Neural progenitor cell (in vitro differentiated cells): ENCODE measurements at places on chromosomes 12 and 14.

GRCh38 chr12:46153268-46153872 is 115.5 kb downstream of the SLC38A1 start:
- peak; percentile 20 for DNase-seq

DNA sequence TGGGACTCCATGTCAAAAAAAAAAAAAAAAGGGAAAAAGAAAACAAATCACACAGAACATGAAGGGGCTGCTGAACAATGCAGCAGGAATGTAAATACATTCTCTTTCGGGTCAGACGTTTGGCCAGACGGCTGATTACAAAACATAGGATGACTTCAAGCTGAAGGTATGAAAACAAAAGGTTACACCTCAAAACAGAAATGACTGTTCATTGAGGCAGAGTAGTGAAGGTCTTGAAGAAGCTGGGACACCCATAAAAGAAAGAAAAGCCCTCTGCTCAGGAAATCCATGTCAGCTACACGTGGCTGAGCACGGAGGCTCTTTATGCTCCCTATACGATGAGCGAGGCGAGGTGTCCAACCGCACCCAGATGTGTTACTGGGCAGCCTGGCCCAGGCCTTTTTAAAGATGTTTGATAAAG is 37.7 kb downstream of the FGD4 start:
- no peak for DNase-seq

DNA sequence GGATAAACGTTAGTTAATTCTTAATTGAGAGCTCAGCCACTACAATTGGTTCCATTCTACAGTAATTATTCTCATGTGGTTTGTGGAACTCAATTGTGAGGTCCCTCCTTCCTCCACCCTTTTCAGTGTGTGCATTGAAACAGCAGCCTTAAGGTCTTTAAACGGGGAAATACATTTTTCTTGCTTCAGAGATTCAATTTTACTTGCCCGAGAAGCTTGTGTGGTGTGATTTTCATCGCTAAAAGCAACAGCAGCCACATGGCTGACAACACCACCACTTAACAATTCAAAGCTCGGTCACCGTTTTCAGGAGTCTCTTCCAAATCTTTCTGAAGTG is 733 bp upstream of the PPFIBP1 start:
- DNase-seq = peak; percentile 26

- no peak for DNase-seq
Measured at GRCh38 chr12:130029151-130029550, 125.3 kb upstream of the TMEM132D start.

GRCh38 chr14:52380294-52380693 is 66.2 kb downstream of the PTGER2 start:
- no peak for DNase-seq

DNA sequence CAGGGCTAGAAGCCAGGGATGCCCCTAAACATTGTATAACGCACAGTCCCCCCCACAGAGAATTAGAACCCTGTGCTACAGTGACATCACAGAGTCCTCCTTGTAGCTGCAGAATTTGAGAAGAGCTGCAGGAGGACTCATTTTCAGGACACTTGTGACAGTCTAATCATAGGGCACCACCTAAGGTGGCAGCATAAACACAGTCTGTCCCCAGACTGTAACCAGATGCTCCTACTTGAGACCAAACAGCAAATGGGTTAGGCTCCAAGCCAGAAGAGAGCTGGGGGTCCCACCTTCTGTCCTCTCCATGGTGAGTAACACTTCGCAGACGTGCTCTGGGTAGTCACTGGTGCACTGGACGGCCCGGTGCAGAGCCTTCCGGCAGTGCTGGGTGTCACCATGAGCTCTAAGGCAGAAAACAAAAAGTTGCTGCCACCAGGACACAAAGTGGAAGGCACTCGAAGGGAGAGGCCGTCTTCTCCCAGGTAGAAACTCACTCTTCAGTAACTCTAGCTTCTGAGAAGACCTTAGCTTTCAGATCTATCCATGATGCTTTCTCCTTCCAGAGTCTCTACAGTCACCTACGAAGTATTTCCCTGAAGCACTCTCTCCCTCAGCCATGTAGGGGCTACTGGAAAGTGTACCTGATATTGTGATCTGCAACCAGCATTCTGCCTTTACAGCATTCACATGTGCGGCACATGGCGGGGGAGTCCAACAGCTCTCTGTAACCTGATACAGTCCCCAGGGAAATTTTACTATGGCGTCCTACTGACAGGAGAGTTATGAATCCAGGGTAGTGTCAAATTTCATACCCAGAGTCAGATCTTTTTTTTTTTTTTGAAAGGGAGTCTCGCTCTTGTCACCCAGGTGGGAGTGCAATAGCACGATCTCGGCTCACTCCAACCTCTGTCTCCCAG is 17.1 kb downstream of the FICD start:
- DNase-seq = no peak

DNA sequence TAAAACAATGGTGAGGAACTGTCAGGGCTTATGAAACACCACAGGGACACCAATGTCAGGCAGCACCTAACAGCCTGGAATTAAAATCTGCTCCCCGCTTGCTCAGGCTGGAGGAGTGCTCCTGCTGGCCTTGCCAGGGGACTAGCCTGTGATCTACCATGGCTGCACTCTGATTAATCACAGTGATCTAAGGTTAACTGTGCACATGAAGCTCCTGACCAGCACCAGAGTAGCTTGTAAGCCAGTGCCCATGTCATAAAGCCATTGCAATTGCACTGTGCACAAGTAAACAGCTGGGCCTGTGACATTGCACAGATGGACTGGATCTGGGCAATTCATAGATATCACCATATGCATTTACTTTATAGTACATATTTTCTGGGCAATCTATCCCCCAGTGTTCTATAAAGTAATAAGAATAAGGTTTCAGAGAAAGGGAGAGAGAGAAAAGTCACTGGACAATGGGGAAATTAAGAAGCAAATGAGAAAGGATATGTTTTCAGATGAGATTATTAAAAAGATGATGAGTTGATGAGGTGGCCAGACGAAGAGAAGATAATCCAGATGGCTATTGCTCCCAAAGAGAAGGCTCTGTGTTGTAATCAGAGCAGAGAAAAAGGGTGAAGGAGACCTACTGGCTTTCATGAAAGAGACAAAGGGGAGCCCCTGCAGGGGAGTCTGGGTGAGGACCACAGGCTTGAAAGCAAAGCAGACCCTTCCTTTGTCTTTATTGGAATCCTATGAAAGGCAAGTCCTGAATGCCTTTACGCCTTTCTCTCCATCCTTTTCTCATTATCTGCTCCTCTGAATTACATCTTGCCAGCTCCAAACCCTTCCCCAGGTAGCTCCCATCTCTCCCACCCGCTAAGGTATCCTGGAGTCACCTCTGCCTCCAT is 145.8 kb downstream of the SLC38A6 start:
- peak; percentile 67 for DNase-seq

GRCh38 chr12:15318841-15319240 is 3.5 kb upstream of the PTPRO start:
- DNase-seq = peak; percentile 5

DNA sequence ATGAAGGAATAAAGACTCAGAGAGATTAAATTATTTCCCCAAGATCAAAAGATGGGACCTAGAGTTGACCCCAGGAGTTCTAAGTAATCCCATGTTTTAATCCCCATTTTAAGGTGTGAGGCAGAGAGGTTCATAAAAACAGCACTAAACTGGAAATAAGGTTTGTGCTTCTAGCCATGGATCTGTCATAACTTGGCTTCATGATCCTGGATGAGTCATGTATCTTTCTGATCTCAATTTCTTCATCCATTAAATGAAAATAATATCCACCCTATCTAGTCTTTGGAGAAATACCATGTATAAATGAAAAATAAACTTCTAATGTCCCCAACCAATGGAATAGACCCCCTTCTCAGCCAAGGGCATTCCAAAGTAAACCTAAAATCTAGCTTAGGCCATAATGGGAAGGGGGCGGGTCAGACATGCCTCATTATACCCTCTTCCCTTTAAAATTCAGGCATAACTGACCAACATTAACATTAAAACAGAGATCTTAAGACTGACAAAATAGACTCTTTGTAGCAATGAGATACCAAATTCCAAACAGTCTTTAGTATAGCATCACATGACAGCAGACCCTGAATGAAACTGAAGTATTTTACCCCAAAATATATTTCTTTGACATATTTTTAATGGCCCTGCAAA is 47.8 kb downstream of the SLC41A2 start:
- no peak for DNase-seq

DNA sequence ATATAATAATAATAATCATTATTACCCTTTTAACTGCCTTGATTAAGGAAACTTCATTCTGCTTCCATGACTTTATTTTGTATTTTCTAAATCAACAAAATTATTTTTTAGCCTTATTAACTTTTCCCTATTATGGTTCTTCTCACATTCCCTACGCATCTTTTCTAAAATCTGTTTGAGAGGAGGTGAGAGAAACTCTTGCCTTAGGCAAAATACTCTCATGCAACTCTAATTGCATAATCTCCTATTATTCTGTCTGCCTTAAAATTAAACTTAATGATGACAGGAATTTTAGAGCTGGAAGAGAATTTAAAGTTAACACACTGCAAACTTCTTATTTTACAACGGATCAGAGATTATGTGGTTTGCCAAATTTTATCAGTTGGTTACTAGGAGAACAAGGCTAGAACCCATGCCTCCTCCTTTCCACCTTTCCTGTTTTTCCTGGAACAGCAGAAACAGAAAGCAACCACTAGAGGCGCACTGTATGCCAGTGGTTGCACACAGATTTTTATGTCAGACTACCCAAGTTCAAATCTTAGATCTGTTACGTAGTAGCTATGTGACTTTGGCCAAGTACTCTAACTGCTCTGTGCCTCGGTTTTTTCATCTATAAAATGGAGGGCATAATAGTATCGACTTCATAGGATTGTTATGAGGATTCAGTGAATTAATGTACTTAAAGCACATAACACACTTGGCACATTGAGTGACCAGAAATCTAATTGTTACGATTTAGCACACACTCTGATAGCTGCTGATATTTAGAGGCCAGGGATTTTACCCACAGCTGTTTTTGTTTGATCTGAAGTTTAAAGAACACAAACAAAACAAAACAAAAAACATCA is 4.3 kb upstream of the BRMS1L start:
- DNase-seq = no peak

DNA sequence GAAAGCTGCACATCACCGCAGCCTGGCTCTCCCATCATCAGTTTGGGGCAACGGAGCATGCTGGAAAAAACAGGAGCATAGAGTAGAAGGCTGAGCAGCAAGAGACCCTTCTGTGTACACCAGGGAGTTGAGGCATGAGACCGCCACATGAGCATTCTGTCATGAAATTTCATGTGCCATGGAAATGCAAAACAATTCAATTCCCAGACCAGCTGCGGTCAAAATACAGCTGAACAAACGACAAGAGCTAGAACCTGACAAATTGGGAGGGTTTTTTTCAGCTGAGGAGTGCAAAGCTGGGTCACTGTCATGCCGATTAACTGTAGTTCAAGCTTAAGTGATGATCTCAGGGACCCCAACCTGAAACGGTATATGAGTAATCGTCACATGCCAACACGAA is 37.1 kb downstream of the TMEM30B start:
- no peak for DNase-seq

DNA sequence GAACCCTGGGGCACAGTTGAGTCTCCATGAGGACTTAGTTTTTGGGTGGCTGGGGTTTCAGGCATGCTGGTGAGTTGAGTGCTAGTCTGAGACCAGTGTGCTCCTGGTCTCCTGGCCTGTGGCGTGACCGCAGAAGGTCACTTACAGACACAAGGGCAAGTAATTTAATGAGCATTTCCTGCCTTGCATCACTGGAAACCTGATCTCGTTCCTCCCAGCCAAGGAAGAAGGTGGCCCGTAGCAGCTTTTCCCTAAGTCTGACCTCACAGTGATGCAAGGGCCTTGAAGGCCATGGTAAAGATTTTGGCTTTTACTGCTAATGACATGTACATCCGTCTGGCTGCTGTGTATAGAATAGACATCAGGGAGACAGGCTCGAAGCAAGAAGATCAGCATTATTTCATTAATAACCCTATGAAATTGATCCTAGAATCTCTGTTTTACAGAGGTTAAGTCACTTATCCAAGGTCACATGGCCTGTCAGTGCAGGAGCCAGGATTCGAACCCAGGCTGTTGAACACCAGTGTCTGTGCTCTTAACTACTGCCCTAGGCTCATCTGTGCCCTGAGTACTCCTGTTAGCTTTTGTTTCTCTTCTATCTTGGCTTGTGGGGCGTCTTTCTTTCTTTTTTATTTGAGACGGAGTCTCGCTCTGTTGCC is 4.6 kb downstream of the TMEM120B start:
- DNase-seq = no peak
